ENCODE measurements at places on chromosomes 4 and X.

DNA sequence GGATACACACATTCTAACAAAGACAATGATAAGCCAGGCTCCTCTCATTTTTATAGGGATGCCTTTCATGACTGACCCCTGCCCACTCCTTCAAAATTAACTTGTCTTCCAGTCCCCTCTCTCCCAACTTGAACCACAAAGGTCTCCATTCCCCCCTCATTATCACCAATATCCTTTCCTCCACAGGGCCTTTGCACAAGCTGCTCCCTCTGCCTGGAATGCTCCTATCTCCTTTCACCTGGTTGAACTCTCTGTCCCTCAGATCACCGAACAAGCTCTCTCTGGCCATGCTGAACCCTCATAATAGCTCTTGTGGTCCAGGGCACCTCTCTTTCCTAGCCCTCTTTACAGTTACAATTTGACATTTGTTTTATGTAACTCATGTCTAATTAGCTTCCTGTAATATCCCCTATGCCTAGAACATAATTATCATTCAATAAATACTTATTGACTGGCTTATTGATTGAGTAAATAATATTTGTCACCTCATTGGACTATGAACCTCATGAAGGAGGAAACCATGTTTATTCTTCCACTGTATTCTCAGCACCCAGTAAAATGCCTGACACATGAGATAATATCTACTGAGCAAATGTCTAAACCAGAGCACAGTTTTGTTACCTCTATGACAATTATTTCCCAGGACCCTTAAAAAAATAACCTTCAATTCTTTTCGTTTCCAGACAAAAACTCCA is 266.3 kb upstream of the RASGEF1B start:
- no peak for DNase-seq

DNA sequence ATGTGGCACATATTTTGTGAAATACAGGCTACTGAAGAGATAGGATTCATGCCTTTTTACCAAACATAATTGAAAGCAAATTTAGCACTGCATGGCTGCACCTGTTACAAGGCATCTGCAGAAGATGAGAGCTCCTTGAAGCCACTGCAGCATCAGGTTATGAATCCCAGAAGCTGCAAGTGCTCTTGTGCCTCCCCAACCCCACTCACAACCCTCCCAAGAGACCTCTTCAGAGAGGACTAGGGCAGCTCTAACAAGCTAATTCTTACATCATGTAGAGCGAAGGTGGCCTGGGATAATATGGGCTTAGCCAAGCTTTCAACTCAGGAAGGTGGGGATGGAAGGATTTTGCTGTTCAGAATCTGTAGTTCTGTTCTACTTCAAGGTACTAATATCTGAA is 27.2 kb downstream of the MFAP3L start:
- no peak for DNase-seq

GRCh38 chr4:129788486-129788885 is 692.5 kb downstream of the C4orf33 start:
- DNase-seq, result no peak

GRCh38 chrX:68794461-68794860 is 34.4 kb upstream of the EFNB1 start:
- no peak for DNase-seq

DNA sequence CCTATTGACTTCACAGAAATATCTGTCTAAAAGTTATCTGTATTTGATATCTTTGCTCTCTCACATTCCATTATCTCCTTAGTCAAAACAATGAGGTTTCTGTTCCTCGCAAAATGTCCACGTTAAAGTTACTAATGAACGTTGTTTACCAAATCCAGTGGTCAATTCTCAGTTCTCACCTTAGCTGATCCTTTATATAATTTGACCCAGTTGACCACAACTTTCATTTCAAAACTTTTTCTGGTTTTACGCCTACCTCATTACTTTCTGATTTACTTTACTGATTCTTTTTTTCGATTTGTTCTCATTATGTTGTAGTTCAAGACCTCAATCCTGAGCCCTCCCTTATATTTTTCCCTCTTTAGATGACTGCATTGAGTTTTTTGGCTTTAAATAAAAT is 186.6 kb downstream of the IL1RAPL1 start:
- DNase-seq, result no peak
